Body of pancreas (tissue), 4 donors: ENCODE measurements at places on chromosomes 5 and 9. TPM values are rescaled to one million over a fixed set of nuclear protein-coding genes. Genes with fewer than 3 reads are reported as not detected.

The DIMT1 gene
- 5.9 TPM for total RNA-seq

GRCh38 chr9:18575686-18576085 is 101.7 kb downstream of the ADAMTSL1 start:
- DNase-seq, result no peak

DNA sequence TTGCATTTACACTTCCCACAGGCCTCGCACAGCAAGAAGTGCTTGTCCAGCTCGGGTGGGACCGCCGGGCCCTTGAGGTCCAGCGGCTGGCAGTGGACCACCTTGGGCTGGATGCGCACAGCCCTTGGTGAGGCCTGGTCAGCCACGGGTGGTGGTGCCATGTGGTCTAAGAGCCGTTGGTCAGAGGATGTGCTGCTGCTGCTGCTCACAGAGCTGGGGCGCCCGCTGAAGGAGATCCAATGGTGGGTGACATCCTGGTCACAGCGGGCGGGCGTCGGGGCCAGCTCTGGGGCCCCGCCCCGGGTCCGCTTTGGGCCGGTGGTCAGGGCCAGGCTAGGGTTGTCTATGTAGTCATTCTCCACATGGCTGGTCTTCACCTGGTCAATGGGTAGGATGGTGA is 10.2 kb downstream of the SPRY4 start:
- no peak for DNase-seq

GRCh38 chr5:102747386-102748166 is 7.5 kb upstream of the PAM start:
- DNase-seq, result no peak

The ECM2 gene
- total RNA-seq, result 6.5 TPM

- no peak for DNase-seq
Observed at GRCh38 chr9:98907055-98907454, 36.7 kb upstream of the COL15A1 start.

GRCh38 chr5:99025298-99026045 is 96.7 kb upstream of the CHD1 start:
- DNase-seq, result peak; percentile 51

DNA sequence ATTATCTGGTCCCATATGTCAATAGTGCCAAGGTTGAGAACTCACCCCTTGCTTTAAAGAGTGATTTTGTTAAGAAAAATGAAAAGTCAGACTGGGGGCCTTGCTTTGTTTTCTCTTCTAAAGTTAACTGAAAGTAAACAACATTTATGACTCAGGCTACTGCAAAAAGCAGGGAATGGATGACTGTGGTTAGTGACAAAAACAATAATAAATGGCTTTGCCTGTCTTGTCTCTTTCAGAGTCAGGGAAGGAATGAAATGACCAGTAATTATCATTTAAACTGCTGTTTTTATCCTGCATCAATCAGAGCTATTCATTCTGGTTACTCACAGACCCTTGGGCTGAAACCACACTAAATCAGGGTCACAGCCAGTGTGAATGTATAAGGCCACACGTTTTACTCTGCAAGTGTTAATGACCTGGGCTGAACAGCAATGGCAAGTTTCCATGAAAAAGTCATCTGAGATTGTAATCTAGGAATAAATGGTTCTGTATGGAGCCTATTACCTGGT is 112.2 kb downstream of the ZNF608 start:
- no peak for DNase-seq

GRCh38 chr5:128681096-128681495 is 143.1 kb upstream of the FBN2 start:
- DNase-seq, result no peak
